ENCODE measurements at places on chromosomes 7 and 10.

DNA sequence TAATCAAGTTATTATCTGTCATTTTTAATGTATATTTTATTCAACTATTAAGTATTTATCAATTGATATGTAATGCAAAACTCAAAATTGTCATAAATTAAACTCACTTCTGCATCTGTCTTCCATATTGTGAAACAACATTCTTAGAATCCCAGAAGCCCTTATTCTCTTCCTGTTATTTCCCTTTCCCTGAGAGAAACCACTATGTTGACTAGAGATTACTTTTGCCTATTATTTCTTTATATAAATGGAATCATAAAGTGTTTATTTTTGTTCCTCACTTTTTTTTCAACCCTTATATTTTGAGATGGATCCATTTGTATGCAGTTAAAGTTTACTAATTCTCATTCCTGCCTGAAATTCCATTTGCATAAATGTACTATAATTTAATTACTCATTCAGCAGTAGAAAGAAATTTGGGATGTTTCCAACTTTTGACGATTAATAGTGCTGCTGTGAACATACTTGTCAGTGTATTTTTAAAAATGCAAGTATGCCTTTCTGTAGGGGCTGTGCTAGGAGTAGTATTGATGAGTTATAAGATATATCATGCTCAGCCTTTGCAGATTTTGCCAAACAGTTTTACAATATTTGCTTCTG is 211.2 kb downstream of the SEMA3D start:
- DNase-seq = no peak

DNA sequence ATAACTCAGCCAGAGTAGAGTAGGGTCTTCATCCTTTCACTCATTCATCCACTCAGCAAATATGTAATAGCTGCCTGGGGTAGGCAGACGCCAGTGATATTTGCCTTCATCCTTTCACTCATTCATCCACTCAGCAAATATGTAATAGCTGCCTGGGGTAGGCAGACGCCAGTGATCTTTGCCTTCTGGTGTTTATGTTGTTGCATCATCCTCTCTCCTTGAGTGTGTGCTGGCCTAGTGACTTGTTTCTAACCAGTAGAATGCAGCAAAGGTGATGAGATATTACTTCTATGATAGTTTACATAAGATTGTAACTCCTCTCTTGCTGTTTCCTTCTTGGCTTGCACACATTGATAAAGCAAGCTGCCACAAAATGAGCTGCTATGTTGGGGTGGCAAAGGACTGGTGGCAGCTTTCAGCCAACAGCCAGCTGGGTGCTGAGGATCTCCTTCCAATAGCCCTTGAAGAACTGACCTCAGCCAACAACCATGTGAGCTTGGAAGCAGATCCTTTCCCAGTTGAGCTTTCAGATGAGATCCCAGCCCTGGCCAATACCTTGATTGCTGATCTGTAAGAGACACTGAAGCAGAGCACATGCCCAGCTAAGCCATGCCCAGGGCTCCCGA is 23.2 kb upstream of the MTPN start:
- DNase-seq = no peak

- DNase-seq = no peak
These were observed 907.6 kb downstream of the KCNMA1 start for GRCh38 chr10:76729841-76730487.

DNA sequence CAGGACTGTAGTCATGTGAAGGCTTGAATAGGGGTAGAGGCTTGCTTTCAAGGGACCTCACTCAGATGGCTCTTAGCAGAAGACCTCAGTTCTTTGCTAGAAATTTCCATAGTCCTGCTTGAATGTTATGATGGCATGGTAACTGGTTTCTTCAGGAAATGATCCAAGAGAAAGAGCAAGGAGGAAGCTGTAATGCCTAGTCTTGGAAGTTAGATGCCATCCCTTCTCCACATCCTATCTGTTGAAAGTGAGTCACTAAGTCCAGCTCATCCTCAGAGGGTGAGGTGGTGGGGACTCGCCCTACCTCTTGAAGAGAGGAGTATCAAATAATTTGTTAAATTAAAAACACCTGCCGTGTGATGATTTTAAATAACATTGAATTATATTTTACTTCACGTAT is 4.6 kb downstream of the MGAM start:
- no peak for DNase-seq

GRCh38 chr10:11237571-11237970 is 219.9 kb downstream of the CELF2 start:
- DNase-seq = peak; percentile 47

GRCh38 chr10:6958711-6959110 is 378.6 kb upstream of the PRKCQ start:
- DNase-seq = no peak

- DNase-seq = no peak
These were observed 292.0 kb upstream of the AOAH start for GRCh38 chr7:37016064-37016878.

DNA sequence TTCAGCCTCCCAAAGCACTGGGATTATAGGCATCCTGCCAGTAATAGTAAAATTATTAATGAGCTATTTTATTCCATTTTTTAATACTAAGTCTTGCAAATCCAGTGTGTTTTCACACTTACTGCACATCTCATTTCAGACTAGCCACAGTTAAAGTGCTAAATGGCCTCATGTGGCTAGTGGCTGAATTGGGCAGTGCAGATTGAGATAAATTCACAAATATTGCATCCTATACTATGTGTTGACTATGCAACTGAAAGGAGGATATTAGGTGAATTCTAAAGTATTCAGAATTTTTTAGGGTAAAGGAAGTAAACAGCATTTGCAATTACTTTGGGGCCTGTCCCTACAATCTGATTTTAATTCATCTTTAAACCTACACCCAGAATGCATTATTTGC is 10.2 kb downstream of the APBB1IP start:
- no peak for DNase-seq

DNA sequence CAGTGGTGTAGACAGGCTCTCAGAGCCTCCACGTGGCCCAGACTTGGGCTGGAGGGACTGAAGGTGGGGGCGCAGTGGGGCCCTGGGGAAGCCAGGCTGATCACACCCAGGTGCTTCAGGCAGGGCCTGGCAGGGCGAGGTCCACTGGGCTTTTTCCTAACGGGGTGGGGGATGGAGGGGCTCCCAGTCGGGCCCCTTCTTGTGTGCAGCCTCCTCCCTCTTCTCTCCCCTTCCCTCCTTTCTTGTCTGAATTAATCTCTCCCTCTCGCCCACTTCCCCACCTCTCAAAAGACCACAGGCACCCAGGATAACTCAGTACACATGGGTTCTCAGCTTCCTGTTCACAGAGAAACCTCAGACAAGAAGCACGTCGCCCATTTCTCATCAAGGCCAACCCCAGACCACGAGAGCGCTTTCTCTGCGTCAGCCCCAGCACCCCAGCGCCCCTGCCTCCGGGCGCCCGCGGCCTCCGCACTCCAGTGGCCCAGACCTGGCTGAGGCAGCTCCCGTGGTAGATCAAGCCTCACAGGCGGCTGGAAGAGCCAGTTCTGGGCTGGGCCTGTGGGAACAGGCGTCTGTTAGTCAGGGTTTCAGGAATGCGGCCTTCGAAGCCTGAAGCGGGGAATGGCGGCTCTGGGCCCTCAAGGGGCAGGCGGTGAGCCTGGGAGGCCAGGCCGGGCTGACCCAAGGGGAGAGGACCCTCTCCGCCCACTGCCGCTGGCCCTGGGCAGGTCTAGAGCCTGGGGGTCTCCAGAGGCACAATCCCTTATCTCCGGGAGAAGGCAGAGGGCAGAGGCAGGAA is 50.6 kb downstream of the PWWP2B start:
- peak; percentile 68 for DNase-seq

- no peak for DNase-seq
These were observed 21.8 kb downstream of the AKR1E2 start for GRCh38 chr10:4847561-4848355.

- DNase-seq = no peak
These were observed 1.7 kb upstream of the POU6F2 start for GRCh38 chr7:38975944-38976392.

DNA sequence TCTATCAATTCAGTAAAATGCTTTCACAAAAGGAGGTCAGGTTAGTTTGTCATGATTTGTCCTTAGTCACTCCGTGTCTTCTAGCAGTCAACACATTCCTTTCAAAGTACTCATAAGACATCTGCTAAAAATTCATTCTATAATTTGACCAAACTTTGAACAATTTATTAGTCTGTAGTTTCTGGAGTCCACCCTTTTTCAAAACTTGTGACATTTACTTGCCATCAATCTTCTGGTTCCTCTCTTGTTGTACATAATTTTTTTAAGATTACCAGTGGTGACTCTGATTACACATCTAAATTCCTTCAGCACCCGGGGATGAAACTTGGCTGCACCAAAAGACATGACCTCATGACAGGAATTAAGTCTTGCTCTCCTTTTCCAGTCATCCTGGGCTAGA is 130.1 kb downstream of the NEBL start:
- DNase-seq = no peak

DNA sequence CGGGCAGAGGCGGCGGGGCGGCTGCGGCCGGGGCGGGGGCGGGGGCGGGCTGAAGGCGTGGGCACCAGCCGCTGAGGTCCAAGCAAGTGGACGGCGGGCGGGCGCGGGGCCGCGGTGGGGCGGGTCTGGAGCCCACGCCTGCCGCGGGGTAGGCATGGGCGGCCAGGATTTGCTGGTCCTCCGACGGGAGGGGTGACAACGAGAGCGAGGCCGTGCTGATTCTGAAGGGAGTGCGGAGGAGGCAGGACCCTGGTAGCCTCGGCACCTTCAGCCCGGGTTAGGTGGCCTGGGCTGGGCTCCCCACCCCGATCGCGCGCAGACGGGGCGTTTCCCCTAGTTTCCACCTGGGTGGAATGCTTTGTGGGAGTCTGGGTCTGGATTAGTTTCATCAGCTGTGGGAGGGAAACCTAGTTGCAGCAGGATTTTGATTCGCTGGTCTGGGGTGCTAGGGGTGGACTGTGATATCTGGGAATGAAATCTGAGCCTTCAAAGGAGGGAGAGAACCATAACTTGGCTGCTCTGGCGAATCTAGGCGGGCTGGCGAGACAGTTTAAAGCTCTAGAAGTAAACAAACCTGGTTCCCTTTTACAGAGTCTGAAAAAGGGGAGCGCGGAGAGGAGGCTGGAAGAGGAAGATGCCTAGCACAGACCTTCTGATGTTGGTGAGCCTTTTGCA is 609 bp downstream of the SGPL1 start:
- DNase-seq = peak; percentile 50

GRCh38 chr10:82661701-82662100 is 786.7 kb downstream of the NRG3 start:
- no peak for DNase-seq

- peak; percentile 73 for DNase-seq
These were observed 128.5 kb downstream of the MAD1L1 start for GRCh38 chr7:2104107-2104710.
